ENCODE measurements at places on chromosomes 7 and 10.

DNA sequence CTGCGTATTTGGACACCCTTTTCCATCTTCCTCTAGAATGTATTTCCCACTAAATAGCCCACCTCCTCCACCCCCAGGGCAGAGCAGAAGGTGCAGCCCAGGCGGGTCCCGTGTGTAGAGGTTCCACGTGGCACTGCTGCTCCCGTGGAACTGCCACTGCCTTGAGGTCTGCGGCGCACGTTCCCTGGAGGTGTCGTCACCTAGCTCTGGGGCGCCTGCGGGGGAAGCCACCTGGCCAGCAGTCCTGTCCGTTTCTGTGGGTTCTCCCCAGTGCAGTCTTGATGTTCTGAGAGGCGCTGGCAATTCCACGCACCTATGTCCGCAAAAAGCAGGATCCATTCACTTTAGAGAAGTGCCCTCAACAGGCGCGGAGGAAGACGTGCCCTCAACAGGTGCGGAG lies 21.9 kb downstream of the BNIP3 start:
- no peak for DNase-seq

- DNase-seq = no peak
Measured at GRCh38 chr7:6556196-6556595, 4.9 kb upstream of the GRID2IP start.

GRCh38 chr7:139838876-139839275 lies 9.8 kb downstream of the TBXAS1 start:
- DNase-seq = no peak

GRCh38 chr10:119198438-119198837 lies 8.9 kb upstream of the GRK5 start:
- DNase-seq = no peak

DNA sequence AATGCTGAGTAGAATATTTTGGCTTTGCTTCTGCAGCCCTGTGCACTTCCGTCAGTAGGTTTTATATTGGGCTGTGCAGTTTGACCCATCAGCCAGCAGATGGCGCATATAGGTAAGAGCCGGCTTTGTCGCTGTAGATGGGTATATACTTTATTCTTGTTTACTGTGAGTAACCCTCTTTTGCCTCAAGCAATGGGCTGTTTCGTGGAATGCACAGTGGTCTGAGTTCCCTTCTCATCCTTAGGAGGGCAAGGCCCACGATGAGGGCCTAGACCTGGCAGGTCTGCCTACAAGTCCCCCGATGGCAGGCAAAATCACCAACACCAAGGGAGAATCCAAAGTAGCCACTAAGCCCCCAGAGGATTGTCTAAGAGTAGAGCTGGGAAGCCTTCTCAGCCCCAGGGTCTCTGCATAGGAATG lies 1002.9 kb upstream of the KCND2 start:
- peak; percentile 49 for DNase-seq

DNA sequence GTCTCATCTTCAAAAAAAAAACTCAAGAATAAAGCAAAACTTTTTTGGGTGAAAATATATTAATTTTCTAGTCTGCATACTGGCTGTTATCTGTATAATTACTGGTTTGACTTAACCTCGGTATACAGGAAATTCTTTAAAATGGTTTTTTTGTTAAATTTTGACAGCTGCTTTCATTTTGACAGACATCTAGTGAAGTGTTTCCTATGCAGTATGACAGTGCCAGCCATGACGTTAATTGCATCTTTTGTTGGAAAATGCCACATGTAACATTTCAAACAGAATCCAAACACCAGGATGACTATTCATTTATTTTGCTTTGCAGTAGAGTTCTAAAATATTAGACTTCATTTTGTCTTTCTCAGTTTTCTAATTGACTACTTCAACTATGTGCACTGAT lies 460.4 kb downstream of the NXPH1 start:
- DNase-seq = no peak

GRCh38 chr10:56593120-56593519 lies 232.1 kb upstream of the ZWINT start:
- DNase-seq = no peak

GRCh38 chr7:69213878-69214277 lies 384.4 kb upstream of the AUTS2 start:
- no peak for DNase-seq

DNA sequence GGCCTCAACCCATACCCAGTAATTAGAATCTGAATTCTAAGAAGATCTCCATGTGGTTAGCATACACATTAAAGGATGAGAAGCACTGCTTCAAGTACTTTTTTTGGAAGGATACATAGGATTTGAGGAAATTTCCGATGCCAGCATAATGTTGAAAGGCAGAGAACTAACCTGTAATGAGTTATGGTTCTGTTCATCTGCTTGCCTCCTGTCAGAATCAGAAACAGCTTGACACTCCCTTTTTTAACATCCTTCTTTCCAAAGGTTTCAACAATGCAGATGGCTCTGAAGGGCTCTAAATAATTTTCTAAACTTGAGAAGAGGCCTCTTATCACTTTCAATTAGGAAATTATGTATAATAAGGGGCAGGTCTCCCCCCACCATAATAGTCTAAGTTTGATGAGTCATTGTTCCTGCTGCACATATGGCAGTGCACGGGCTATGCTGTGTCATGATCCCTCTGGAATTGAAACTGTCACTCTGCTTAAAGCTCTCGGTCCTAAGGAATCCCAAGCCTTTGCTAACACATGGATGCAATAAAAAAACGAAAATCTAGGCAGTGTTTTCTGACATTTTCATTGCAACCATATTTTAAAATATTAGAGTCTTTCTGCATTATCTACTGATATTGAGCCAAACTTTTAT lies 291.2 kb upstream of the FZD1 start:
- no peak for DNase-seq

- no peak for DNase-seq
Measured at GRCh38 chr10:91909117-91909677, at the start of gene FGFBP3. Gene FGFBP3, minus strand, starts transcription at chr10:91909486. Its CDS starts 517 bp downstream, at chr10:91908969.

DNA sequence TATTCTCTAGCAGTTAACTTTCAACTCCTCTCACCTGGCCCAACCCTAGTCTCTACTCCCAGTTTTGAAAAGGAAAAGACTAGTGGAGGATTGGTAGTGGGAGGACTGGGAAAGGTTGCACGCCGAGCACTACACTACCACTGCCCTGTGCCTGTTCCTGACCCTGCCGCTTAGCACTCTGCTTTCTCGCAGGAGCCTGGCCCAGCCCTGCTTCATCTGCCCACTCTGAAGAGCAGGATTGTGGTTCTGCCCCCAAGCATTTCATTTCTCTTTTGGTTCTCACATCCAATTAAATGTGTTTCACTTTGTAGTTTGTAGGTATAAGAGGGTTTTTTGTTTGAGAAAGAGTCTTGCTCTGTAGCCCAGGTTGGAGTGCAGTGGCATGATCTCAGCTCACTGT lies 31.5 kb upstream of the RBM20 start:
- DNase-seq = no peak

DNA sequence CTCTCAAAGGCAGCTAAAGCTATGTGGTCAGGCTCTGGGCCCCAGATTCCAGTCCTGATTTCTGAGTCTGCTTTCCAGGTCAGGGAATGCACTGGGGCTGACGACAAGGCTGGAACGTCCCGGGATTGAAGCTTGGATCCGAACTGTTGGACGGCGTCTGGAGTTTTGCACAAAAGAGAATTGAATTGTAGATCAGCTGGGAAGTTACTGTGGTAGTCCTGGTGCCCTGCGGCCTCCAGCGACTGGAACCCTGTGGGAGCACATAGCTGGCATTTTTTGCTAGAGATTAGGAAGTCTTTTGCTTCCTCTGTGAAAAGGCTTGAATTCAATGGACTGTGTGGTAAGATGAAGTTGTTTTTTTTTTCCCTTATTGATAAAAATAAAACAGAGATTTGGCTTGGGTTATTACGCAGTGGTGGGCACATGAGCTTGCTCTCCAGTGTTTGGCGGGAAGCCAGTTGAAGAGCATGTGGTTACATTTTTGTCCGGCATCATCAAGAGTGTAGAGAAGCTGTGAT lies at the start of gene HK1:
HK1 (plus strand) TSS at position 51 of the 518 bp plus-strand sequence.
- DNase-seq = peak; percentile 53

DNA sequence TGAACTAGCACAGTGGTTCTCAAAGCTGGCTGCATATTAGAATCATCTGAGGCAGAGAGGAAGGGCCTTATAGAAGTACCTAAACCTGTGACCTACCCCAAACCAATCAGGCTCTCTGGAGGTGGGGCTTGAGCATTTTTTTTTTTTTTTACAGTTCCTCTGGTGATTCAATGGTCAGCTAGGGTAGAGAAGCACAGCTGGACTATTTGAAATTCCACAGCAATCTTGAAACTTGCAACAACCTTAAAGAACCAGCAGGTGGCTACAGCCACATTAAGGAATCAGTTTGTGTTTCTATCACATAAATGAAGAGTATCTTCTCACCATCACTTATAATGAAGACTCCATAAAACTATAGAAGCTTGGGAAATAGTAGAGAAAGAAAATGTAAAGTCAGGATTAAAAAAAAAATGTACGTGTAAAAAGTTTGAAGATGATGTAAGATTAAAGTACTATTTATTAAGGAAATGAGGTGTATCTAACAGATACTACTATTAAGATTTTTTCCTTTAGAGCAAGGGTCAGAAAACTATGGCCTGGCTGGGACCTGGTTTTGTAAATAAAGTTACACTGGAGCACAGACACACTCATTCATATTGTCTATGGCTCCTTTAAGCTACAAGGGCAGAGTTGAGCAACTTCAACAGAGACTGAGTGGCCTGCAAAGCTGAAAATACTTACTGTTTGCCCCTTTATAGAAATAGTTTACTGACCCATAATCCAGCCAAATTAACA lies 3.8 kb downstream of the RTKN2 start:
- peak; percentile 82 for DNase-seq

DNA sequence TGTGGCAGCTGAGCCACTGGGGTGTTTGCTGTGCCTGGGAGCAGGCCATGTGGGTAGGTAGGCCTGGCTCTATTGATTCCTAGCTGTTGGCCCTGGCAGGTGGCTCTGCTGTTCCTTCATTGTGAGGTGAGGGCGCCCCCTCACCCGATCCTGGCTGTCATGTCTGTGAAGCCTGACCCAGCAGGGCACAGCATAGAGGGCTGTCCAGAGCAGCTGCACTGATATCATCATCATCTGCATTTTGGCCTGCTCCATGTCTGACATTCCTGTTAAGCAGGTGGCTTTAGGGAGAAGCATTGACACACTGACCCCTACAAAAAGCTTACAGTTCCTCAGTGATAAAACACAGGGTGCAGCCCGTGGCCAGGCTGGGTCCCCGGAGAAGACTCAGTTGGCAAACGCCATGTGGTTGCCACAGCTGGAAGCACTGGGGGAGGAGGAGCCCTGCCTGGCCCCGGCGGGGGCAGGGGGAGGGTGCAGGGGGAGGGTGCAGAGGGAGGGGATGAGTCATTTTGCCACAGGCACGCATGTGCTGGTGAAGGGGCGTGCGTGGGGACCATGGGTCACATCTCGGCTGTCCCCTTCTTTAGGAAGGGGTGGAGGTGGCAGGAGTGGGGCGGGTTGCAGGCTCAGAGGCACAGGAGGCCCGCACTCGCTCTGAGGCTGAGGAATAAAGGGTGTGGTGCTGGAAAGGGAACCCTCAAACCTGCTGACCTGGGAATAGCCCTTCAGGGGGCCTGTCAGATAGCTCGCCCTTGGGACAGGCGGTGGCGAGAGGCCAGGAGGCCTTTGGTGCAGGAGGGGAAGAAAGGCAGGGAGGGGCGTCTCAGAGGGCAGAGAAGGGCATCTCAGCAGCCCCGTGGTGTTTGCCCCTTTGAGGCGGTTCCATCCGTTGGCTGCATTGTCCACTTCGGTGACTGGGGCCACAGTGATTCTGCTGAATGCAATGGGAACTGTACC lies 31.6 kb downstream of the IKZF1 start:
- no peak for DNase-seq

- peak; percentile 80 for DNase-seq
Measured at GRCh38 chr10:62171791-62172190, 96.9 kb downstream of the RTKN2 start.

GRCh38 chr10:113020838-113021237 lies 70.8 kb downstream of the TCF7L2 start:
- DNase-seq = no peak

DNA sequence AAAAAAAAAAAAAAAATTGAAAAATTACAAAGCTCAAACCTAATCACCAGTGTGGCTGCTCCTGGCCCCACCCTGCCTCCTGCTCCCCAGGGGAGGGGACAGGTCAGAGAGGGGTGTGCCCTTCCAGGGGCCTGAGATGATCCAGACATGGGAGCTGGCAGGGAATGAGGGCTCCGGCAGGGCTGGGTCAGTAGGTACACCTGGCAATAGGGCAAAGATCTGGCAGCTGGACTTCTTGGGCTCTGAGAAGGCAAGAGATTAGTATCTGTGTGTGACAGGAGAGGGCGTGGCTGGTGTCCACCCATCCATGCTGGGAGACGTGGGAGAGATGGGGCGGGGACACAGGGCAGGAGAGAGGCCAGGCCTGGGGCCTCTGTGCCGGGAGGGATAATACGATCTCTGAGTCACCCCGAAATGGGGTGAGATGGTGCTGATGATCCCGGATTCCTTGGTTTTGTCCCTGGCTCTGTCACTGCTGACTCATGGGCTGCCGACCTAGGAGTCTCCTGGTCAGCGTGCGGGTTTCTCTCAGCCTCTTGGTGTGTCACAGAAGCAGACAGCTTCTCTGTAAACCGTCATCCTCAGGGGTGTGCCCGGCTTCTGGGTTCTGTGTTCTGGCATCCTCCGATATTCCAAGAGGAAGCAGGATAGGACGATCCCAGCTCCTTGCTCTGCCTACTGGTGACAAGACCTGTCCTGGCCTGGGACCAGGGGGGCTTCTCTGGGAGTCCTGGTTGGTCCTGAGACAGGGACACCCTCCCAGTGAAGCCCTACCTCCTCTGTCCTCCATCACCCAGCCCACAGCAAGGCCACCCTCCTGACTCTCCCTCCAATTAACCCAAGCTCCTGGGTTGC lies 8.2 kb upstream of the CLDN4 start:
- DNase-seq = no peak

DNA sequence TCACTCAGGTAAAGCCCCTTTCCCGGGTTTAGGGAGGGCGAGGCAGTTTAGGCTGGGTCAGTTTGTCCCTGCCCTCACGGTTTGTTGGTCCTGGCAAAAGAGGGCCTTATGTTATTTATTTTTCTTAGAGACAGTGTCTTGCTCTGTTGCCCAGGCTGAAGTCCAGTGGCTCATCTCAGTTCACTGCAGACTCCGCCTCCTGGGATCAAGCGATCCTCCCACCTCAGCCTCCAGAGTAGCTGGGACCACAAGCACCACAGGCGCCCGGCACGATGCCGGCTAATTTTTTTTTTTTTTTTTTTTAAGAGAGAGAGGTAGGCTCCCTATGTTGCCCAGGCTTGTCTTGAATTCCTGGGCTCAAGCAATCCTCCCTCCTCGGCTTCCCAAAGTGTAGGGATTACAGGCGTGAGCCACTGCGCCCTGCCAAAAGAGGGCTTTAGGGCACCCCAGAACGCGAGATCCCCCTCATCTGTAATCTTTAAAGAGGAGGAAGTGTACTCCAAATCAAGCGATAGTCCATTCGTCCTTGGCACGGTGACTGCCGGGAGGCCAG lies 626 bp upstream of the BMS1 start:
- DNase-seq = no peak

Measured in endothelial cell of umbilical vein (primary cell).